Memory B cell (primary cell): ENCODE measurements at places on chromosomes 7 and 10.
A peak's percentile ranks its signal among the peaks of the same experiment; 100 is the strongest.

DNA sequence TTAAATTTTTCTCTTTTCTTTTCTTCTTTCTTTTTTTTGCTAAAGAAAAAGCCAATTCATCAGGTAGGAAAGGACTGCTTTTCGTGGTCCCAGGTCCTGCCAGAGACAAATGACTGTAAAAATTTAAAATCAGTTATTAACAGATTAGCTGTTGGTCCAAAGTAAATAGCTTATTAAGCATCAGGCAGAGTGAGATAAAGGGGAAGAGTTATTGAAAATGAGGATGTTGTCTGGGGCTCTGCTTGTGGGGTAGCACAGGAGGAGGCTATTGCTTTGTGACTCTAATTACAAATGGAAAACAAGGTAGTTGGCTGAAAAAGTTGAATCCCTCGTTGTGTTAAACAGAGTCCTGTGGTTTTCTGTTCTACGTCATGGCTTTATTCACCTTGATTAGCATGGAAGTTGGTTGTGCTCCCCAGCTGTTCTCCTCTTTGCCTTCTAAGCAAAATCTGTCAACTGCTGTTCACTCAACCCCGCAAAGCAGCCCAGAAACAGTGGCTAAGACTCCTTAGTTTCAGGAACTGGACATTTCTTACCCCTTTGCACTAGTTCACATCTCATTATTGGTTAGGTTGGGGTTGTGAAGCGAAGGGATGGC, 128.9 kb downstream of the SNX10 start:
- no peak for DNase-seq

GRCh38 chr10:75544993-75545706, 113.7 kb downstream of the LRMDA start:
- DNase-seq: no peak

DNA sequence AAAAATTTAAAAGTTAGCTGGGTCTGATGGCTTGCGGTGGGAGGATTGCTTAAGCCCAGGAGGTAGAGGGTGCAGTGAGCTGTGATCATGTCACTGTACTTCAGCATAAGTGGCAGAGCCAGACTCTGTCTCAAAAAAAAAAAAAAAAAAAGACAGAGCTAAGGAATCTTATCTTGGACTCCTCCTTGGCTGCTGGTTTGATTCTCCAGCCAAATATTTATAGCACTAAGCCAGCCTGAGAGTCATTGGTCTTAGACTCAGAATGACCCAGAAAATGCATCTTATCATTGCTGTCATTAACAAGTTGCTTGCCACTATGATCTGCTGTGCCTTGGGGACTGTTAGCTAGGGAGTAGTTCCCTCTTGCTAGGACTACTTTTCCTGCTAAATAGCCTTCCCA, 164.7 kb downstream of the GNAT3 start:
- DNase-seq: no peak

- peak; percentile 41 for DNase-seq
Observed at GRCh38 chr7:72493850-72494661, 81.9 kb upstream of the CALN1 start.

DNA sequence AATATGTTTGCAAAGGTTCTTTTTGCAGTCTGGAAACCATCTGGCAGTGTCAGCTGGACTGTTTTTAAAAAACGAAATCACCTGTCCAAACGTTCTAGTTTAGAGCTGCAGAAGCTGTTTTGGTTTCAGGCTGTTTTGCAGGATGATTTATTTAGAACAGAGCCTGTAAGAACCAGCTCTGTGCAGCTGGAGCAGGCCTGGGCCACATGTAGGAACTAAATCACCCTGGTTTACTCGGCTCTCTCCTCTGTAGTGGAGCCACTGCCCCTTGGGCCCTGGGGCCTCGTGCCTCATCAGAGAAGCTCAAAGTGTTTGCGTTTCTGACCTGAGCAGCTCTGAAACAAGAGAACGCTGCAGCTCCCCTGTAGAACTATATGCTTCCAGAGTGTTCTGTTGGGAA, 142.5 kb downstream of the ACTR3B start:
- no peak for DNase-seq

DNA sequence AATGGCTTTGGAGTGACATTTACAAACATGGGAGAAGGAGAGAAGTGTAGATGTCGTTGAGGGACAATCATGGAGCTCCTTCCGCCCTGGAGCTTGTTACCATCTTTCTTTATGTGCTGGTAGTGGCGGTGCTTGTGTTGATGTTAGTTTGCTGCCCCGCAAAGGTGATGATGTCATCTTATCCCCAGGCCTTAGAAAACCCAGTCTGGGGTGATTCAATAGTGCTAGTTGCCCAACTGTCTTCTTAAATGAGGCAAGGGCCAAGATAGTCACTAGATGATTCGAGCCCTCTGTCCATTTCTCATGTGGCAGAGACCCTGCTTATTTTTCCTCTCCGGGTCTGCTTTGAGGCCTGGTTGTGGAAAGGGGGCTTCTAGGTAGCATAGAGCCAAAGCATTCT, 277.4 kb downstream of the CCSER2 start:
- DNase-seq: no peak

- no peak for DNase-seq
Observed at GRCh38 chr7:153301936-153302335, 542.4 kb downstream of the ACTR3B start.

DNA sequence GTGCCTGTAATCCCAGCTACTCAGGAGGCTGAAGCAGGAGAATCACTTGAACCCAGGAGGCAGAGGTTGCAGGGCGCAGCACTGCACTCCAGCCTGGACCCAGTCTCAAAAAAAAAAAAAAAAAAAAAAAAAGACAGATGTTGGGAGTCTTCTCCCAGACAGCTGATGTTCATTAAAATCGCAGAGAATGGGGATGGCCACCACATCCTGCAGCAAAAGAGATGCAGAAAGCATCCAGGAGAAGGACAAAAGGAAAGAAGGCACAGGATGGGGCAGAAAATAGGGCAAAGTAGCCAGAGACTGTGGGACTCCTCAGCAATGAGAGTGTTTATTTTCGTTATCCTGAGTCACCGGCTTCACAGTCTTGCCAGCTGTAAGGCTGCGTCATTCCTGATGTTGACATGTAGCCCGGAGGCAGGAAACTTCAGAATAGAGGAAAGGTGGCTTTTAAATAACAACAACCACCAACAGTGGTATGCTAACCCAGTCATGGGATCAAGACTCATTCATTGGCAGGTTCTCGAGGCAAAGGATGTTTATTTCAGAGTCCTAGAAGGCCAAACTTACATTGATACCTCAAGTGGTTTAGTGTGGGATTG, 149.5 kb upstream of the SVIL start:
- no peak for DNase-seq

DNA sequence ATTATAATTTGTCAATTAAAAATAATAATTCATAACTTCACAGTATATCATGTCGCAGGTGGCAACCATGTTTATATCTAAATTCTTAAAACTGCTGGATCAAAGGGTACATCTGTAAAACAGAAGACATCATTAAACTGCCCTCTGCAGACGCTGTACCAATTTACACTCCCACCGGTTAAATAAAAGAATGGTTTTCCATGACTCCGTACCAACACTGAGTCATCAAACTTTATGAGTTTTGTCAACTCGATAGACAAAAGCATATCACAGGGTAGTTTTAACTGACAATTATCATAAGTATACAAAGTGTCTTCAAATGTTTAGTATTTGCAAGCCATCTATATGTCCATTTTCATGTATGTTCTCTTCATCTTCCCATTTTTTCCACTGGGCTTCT, 5.7 kb upstream of the GSTK1 start:
- DNase-seq: no peak
